Suppressor macrophage treated with lipopolysaccharide for 1 hour (primary cell): ENCODE measurements at places on chromosomes 2 and 18.

DNA sequence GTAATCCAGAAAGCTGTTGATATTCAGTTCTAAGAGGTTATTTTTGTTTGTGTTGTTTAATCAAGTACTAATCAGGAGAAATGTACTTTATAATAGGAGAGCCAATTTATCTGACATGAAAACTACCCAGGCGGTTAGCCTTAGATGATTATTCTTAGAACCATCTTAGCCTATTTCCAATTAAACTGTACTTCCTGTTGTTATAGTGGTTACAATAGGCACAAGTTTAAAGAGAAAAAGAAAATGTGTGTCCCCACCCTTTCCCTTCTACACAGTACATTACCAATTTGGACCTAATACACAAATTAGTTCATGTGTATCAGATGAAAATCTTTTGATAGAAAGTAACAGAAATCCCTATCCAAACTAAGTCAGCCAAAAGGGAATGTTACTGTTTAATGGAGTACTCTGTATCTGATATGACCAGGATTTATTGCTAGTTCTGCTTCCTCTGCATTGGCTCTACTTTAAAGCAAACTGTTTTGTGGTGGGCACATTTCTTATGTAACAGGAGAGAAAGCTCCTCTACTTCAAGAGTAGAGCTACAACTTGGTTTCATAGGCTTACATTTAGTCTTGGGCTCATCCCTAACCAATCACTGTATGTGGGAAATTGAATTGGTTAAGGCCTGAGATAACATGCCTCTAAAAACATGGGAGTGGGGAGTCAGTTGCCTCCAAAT lies 217.9 kb downstream of the UBE2E3 start:
- no peak for DNase-seq

DNA sequence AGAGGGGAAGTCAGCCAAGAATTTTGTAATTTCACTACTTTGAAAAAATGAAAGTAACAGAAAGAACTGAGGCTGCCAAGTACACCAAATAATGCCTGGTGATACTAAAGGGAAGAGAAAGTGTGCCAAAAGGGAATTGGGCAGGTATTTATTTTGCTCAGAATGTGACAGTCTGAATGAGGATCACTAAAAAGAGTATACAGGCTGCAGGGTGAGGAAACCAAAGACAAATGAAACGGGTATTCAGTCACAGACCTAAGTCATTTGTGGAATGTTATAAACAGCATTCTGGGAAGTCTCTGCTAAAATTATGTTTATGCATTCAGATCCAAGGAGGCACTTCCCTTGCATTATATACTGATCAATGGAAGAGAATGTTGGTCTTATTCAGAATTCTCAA lies 418.6 kb upstream of the SLC39A10 start:
- DNase-seq, result no peak

GRCh38 chr2:47558768-47559684 lies 156.1 kb downstream of the MSH2 start:
- DNase-seq, result no peak

DNA sequence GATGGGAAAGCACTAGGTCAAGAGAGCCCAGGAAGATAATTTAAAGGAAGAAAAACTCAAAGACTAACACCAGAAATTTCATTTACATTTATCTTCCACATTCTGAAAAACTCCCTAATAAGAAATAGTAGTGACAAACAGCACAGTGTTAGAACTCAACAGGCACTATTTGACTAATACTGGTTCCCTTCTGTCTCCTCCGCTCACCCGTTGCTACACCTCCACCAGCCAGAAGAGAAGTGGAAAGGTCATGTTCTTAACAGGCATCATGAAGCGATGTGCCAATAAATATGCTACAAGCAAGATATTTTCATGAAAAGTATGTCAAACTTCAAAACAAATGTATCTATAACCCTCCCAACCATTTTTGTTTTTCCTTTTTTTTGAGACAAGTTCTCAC lies 5.7 kb downstream of the ROCK1 start:
- peak; percentile 47 for DNase-seq

GRCh38 chr2:99811544-99811943 lies 321.7 kb upstream of the REV1 start:
- DNase-seq, result no peak

GRCh38 chr2:1621041-1621440 lies 123.3 kb downstream of the PXDN start:
- no peak for DNase-seq

DNA sequence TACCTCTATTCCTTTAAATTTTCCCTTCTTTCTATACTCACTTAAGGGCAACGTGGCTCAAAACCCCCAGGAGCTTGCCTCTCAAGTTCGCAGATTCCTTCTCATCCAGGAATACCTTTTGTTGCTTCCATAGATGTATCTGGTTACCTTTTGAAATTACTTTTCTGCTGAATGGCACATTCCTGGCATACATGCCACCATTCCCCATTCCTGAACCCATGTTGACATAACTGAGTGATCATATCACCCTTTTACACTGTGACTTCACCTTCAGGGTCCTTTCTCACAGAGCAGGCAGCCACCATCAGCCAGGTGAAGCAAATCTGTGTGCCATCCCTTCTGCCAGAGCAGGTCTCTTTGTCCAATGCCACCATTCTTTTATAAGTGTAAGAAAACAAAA lies 615.8 kb downstream of the ARHGAP15 start:
- DNase-seq, result no peak

DNA sequence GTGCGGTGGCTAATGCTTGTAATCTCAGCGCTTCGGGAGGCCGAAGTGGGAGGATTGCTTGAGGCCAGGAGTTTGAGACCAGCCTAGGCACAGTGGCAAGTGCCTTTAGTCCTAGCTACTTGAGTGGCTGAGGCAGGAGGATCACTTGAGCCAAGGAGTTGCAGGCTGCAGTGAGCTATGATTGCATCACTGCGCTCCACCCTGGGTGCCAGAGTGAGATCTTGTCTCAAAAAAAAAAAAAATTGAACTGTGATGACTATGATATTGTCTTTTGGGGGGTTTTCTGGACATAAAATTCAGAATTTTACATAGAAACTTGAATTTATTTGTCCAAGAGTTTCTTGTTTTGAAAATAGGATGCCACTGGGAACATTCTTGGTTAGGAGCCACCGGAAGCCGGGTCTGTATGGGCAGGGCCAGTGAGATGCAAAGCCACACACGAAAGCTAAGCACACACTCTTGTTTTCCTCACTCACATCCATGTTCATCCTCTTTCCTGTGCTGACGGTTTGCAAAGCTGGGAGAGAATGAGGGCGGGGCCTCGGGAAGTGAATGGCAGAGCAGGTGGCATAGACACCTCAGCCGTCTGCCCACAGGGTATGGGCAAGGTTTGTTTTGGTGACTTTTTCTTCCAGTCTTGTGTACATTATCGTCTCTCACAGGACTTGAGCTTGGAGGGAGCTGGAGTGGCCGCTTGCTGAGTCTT lies 12.6 kb downstream of the AGAP1 start:
- DNase-seq, result no peak

DNA sequence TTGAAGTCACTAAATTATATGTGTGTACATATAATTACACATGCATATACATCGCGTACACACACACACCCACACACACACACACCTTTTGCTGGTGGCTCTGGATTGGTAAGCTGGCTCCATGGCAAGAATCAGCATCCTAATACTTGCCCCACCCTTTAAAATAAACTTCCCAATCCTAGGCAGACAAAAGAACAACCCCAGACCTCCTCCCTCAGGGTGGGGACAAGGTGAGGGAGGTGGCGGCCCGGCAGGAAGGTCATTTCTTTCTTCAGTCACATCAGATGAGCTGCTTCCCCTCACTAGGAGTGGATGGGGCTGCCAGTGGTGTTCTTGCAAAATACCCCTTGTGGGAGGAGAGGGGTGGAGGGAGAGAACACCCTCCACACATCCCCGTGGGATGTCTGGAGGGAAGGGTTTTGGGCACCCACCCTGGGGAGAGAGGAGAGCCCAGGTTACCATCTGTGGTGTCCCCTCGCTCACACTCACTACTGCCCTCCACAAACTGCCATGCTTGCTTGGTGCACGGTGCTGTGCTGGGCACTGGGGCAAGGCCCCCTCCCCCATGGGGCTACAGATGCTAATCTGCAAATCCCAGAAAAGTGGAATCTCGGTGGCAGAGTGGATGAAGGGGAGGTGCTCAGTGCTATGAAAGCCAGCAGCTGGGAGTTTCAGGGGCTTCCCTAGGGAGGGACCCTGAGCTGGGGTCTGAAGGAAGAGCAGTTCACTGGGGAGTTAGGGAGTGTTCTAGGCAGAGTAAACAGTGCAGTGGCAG lies 64.0 kb downstream of the ODC1 start:
- DNase-seq, result no peak

DNA sequence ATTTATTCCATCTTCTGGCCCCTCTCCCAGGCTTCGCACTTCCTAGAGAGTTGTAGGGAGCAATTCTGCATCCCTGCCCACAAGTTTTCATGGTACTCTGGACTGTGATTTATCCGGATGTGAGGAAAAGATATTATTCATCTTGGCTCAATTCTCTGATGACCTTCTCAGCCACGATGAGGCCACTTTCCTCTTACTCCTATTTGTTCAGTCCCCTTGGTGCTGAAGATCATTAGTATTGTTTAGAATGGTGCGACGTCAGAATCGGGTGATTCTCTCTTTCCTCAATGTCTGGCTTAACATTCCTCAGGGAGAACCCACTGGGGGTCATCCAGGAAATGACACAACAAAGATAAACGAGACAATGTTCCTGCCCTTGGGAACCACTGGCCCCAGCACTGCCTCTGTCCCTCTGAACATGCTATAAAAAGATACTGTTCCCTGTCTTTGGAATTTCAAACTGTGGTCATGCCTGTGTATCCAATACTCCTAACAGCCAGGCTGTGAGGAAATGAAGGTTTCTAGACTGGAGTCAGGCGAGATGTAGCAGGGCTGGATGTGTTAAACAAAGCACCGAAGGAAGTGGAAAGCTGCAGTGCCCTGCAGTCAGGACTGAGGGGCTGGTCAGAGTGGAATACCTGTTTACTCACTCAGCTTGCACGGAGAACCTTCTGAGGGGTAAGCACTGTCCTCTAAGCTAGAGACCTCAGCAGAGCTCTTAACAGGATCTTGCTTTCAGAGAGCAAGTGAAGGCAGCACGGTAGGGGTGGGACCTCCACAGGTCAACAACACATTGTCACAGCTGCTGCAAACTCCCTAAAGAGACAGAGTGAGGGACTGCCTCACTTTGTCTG lies 12.9 kb upstream of the GLI2 start:
- DNase-seq, result no peak

DNA sequence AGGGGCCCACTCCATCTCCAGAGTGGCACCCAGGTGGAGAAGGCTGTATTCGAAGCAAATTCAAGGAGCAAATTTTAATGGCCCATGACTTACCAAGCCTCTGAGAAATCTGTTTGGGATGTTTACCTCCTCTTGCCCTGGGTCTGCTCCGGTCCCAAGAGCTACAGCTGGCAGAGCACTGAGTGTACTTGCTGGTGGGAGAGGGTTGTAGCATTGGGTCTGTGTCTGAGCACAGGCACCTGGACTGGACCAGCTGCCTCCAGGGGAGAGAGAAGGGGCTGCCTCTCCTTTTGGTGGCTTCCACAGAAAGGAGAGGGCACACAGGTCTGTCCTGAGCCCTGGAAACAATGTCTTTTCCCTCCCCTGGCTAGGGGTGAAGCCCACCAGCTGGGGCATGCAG lies 9.8 kb downstream of the EN1 start:
- no peak for DNase-seq

DNA sequence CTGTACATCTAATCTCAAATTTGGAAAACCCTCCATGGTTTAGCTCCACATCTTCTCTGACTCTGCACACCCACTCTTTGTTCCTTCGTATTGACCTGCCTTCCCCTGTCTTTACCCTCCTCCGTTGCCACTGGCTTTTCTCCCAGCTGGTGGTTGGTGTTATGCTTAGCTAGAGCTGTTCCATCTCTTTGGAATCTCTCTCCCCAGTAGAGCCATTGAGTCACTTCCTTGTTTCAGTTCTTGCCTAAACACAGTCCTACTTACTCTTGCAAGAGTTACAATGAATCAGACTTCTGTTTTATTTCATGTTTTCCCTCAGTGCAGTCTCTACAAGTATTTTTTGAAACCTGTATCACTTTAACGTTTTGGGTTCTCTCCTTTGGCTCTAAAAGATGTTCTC lies 263.9 kb downstream of the LTBP1 start:
- peak; percentile 50 for DNase-seq

DNA sequence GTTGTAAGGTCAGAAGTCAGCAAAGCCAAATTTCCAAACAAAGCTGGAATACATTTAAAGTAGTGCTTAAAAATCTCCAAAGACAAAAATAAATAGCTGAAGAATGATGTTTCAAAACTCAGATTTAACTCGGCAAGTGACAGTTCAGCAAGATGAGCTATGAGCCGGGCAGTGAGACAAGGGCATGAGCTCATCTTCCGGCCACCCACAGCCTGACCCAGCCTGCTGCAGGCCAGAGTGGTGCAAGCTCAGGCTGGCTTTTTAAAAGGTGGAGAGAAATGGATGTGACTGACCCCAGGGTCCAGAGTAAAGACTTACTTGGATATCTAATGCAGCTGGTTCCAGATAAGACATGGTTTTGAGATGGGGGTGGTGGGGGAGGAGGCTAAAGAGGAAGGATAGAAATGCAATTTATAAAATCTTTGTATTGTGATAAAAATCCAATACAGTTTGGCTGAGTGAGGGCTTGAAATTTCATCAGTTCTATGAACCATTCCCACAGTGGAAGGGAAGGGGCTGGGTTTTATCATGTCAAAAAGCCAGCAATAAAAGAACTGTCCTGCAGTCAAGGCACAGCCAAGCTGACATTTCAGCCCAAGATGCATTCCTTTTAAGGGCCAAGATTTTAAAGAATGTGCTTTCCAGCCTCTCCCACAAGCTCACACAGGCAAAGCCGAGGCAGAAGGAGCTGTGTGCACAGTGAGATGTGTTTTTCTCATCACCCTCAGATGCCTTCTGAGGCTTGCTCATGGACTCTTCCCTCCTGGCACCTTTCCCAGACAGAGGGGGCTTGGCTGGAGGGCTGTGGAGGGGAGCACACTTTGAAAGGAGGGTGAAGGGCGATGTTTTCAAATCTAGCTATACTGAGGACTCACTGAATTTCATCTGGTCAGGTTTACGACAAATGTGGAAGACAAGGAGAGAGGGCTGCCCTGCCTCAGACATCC lies 97.9 kb upstream of the KLHL29 start:
- DNase-seq, result no peak

DNA sequence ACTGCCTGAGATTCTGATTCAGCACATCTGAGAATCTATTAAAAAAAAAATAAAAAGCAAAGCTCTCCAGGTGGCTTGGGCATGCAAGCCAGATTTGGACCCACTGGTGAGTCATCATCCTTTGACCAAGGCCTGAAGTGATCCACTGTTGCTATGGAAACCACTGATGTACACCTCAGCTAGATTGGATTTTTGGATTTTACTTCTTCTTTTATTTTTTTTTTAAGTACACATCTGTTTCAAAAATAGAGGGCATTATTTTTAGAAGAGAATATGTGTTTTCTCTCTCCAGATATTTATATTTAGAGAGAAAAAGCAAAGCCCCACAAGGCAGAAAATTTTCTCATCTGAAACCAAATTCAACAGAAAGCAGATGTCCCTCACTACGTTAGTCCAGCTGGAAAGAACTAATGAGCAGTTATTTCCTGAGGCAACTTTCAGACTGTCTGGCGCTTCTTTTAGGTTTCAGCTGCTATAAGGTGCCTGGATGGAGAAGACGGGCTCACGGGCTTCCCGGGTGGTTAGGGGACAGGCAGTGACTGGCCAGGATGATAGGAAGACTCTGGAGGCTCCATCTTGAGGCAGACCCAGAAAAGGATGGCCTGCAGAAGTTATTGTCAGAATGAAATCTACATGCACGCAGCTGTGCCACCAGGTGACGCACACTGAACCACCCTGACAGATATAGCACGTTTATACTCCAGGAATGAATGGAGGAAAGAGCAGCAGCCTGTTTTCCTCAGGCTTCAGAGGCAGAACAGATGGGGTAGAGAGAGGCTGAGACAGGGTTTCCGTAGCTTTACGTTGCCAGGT lies 50.5 kb downstream of the MRPL35 start:
- DNase-seq, result peak; percentile 32
